Kasumi-1 (cell line): ENCODE measurements at places on chromosomes 16 and 17.

GRCh38 chr16:55107851-55108250, 177.2 kb downstream of the IRX5 start:
- no peak for DNase-seq

DNA sequence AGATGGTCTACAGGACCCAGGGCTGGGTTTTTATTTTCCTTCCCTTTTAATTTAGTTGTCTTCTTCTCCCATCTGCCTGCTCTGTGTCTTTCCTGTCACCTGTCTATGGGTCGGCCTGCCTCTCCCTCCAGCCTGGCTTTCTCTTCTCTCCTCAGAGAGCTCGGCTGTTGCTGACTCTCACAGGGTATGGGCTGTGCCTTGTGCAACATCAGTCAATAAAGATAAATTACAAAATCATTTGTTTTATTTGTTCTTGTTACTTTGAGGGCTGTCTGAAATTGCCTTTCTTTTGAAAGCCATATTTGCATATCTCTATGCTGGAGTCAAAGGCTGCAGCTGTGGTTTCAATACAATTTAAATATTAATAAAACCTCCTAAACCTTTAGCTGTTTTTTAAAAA, 15.6 kb downstream of the RND2 start:
- DNase-seq, result no peak

GRCh38 chr16:86048221-86048620, 149.3 kb downstream of the IRF8 start:
- no peak for DNase-seq

- DNase-seq, result no peak
Measured at GRCh38 chr17:10286324-10286723, 86.5 kb downstream of the MYH13 start.

- no peak for DNase-seq
Measured at GRCh38 chr16:63426275-63426870, 1390.1 kb upstream of the CDH8 start.

GRCh38 chr16:64659866-64660265, 462.0 kb downstream of the CDH11 start:
- DNase-seq, result no peak
